ENCODE measurements at places on chromosomes 2 and 18. TPM values are rescaled to one million over a fixed set of nuclear protein-coding genes. Genes with fewer than 3 reads are reported as not detected.

DNA sequence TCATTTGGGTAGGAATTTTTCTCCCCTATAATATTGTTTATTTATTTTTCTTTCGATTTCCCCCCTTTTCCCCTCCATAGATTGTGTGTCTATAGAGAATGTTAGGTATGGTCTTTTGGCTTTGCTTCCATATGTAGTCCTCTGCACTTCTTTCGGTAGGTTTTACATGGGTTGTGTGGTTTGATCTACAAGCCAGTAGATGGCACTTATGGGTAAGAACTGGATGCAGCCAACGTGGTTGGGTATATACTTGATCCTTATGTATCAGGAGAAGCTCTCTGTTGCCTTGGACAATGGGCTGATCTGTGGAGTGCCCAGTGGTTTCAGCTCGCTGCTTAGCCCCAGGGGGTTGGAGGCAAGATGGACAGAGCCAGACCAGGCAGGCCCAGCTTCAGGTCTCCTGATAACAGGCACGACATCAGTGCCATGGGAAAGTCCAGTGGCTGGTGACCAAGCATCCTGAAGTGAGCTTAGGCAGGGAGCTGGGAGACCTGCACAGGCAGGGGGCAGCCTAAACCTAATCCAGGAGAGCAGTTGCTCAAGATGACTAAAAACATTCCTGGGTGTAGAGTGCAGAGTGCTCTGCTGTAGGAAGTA is 488.3 kb downstream of the CCDC85A start:
- DNase-seq: no peak

DNA sequence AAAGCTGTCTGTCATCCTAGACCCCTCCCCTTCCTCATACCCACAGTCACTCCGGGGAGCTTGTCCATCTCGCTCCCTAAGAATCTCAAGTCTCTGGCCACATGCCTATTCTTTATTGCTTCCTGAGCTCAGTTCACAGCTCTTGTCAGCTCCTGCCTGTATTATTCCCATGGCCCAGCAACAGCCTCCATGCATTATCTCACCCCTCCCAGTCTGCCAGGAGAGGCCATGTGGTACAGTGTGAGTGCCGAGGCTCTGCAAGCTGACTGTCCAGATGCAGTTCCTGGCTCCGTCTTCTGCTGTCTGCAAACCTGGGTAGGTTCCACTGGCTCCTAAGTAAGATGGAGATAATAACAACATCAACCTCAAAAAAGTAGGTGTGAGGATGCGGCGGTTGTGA is 79.7 kb downstream of the MRPS9 start:
- no peak for DNase-seq

DNA sequence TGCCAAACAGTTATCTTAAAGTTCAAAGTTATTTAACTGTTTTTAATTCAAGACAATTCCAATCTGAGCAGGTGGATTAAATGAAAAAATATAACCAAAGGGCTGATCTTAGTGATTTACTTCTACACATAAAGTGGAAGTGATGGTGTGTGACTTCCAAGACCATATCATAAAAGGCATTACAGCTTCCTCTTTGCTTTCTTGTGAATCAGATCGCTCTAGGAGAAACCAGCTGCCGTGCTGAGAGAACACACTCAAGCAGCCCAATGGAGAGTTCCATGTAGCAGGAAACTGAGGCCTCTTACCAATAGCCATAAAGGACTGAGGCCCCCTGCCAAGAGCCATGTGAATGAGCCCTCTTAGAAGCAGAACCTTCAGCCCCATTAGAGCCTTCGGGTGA is 197.4 kb downstream of the NBAS start:
- DNase-seq: no peak

DNA sequence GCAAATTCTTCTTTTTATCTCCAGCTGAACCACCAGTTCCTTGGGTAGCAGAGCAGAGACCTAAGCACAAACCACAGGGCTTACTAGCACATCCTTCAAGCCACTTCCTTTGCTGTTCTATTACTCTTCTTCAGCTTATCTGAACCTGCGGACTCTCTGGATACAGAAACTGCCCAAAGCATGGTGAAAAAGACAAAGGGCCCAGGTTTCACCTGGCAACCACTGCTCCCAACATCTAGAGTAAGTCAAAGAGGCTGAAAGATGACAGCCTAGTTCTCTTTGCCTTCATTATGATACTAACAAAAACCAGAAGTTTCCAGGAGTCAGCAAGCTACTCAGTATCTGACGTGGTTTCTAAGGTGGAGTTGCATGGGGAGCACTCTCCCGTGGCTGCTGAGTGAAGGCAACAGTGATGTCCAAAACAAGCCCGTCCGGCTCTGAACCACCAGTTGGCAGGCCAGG is 43.4 kb downstream of the KANSL3 start:
- no peak for DNase-seq

The NT5C1B gene
- total RNA-seq: not detected

The GLS gene
- 209 TPM for total RNA-seq
